RCC 7860 (cell line): ENCODE measurements at places on chromosomes 2 and 18.

DNA sequence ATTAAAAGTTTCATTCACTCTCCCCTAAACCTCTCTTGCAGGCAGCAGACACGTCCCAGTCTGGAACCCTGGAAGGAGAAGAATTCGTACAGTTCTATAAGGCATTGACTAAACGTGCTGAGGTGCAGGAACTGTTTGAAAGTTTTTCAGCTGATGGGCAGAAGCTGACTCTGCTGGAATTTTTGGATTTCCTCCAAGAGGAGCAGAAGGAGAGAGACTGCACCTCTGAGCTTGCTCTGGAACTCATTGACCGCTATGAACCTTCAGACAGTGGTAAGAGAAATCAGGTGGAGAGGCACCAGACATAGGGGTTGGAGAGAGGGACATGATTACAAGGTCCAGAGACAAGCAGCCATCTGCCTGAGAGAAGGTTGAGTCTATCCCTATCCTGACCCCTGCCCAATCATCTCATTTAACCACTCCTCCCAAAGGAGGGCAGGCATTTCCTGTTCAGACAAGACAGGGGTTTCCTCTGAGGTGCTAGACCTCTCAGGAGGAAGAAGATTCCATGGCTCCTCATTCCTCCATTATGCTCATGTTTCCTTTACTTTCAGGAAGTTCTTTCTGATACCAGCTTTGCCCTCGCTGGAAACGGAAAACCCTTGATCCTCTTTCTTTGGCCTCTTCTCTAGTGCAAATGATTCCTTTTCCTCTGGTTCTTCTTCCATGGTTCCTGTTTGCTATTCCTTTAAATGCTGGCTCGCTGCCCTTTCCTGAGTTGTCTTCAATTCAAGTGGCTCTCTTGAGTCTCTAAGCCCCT is 15.1 kb downstream of the PLCD4 start:
- DNase-seq: no peak

DNA sequence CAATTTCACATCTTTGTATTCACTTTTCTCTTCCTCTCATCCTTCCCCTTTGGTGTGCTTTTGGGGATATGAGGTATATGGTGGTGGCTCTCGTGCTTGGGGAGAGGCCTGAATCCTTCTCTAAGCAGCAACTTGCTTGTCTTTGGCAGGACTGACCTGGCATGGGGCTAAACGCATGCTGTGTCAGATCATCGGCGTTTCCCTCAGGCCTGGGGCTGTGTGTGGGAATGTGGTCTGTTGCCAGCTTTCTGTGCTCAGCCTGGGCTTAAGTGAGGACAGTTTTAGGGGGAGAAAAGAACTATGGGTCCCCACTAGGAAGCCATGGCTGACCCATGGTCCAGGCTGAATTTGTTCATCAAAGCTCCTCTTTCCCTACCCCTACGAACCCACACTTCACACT is 60.7 kb downstream of the TET3 start:
- DNase-seq: no peak

- DNase-seq: no peak
Observed at GRCh38 chr2:24618144-24618543, 127.1 kb downstream of the NCOA1 start.

GRCh38 chr2:18614041-18614440 is 24.7 kb upstream of the NT5C1B start:
- no peak for DNase-seq
